ENCODE measurements at places on chromosomes 2 and 18.

DNA sequence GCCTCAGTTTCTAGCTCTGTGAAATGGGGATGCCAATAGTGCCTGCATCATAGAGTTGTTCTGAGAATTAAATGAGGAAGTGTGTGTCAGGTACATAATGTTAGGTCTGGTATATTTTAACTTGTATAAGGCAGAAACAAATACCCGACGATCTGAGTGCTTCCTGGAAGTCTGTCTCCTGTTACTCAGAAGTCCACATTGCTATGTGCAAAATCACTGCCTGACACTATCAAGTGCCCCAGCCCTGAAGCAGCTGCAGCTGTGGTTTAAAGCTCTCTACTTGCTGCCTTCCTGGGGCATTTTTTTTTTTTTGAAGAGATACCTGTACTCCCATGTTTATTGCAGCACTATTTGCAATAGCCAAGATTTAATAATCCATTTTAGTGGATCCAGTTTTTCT is 125.3 kb downstream of the SLC4A3 start:
- DNase-seq, result no peak

DNA sequence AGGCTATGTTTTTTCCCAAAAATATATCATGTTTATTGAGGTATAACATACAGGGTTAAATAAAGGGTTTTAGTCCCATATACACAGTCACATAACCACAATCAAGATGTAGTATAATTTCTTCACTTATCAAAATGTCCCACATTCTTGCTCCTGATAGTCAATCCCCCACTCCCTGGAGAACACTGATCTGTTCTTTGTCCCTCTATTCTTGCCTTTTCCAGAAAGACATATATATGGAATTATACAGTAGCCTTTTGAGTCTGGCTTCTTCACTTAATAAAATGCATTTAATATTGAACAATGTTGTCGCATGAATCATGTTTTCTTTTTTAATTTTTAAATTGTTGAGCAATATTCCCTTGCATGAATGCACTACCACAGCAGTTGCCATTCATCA is 1059.7 kb downstream of the TSN start:
- no peak for DNase-seq

- DNase-seq, result peak; percentile 25
Measured at GRCh38 chr2:223529696-223530095, 72.5 kb downstream of the SCG2 start.

- DNase-seq, result no peak
Measured at GRCh38 chr2:236658974-236659757, 89.5 kb downstream of the ACKR3 start.

GRCh38 chr18:79853993-79854364 is 56.2 kb downstream of the KCNG2 start:
- DNase-seq, result no peak

GRCh38 chr2:36456227-36457175 is 100.9 kb downstream of the CRIM1 start:
- peak; percentile 83 for DNase-seq
